ENCODE measurements at places on chromosomes 7 and 10.

DNA sequence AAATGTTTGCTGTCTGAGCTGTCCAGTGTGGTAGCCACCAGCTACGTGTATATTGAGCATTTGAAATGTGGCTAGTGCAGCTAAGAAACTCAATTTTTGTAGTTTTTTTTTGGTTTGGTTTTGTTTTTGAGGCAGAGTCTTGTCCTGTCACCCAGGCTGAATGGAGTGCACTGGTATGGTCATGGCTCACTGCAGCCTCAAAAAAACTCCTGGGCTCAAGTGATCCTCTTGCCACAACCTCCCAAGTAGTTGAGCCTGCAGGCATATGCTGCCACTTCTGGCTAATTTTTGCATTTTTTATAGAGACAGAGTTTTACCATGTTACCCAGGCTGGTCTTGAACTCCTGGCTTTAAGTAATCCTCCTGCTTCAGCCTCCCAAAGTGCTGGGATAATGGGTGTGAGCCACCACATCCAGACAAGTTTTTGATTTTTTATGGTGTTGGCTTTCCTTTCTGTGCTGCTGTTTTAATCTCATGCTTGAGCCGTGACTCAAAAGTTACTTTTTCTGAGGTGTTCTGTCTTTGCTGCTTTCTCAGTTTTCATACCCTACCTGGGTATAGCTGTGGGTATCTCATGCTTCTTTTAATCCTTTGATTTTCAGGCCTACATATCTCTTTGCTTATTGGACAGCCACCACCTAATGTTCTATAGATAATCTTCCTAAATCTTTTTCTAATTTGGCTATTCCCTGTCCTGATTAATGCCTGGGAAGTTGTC, 16.0 kb downstream of the WAC start:
- DNase-seq = peak; percentile 19

DNA sequence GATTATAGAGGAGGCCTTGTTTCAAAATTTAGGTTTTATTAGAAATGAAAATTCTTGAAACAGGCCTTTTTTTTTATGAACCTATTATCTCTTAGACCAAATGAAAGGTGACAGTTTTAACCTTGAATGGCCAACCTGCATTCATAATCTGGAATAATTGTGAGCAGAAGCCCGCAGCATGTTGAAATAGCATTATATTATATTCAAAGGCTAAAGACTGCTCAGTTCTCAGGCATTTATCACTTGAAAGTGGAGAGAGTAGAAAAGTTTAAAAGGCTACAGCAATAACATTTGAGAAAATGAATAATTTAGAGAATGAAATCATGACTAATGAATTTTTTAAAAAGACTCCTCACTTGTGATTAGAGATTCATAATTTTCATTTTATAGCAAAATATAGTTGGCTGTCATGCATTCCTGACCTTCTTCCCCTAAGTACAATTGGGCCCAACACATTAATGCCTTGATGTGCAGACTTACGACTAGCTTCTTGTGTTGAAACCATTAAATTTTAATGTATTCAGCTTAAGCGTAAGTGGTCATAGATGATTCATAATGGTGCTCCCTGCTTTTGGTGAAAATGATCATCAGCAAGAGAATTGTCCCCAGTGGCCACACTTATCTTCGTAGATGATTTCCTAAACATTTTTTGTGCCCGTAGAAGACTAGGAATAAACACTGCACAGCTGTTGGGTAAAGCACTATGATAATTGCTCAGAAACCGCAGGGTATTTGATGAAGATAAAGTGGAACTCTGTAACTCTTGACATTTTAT, 346.6 kb upstream of the BMPER start:
- no peak for DNase-seq

DNA sequence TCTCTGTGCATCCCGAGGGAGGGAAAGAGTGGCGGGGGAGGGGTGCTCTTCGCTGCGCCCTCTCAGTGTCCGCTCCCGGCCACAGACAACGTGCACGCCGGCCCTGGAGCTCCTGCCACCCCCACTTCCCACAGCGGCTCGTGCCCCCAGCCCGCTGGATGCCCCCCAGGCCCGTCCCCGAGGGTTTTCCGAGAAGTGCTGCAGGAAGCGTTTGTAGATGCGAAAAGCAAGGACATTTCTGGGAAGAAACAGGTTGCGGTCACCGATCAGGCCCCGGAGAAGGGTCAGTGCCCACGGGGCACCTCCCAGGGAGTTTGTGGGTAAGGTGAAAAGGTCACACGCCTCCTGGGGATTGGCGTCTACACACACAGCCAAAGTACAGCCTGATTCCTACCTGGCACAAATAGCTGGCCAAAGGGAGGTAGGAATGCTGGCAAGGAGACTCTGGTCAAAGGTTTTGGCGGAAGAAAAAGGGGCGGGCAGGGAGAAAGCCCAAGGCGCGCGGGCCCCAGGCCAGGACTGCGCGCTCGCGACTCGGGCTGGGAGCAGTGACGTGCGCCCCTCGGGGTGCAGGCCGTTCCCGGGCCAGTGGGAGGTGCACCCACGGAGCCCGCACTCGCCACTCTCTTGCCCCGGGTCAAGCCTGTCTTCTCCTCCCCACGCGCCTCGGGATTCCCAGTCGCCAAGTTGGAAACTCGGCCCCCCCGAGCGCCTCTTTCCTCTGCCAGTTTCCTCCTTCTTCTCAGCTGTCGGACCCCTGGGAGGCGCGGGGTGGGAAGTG, 1.5 kb upstream of the NRP1 start:
- peak; percentile 83 for DNase-seq

DNA sequence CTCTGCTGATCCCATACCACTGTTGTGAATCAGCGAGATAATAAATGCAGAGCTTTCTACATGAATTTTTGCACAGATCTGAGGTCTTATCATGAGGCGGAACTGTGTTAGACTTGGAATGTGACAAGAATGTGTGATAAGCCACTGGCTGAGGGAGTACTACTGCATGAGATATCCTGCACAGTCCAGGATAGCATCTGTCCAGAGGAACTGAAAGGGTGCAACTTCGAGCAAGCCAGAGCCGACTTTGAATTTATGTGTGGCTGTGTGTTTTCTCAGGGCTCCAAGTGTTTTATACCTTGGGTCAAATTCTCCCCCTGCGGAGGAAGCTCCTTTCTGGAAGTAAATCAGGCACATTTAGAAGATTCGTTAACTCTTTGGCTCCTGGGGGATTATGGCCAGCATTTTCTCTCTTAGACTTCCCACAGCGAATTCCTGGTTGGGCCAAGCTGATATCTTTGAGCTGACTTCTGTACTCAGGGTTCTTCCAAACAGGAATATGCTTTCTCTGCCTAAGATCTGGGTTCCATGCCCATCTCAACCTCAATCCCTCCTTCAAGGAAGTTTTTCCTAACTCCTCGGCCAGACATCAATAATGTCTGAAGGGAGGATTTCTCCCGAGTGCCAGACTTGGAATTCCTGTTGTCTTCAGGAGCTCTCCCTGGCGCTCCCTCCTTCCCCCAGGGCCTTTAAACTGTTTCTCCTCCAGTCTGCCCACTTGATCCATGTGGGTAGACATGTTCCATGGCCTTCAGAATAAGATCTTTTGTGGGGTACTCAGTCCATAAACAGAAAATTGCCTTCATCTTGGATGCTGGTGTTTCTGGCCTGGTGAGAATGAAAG, 2.5 kb upstream of the MEST start:
- DNase-seq = no peak

DNA sequence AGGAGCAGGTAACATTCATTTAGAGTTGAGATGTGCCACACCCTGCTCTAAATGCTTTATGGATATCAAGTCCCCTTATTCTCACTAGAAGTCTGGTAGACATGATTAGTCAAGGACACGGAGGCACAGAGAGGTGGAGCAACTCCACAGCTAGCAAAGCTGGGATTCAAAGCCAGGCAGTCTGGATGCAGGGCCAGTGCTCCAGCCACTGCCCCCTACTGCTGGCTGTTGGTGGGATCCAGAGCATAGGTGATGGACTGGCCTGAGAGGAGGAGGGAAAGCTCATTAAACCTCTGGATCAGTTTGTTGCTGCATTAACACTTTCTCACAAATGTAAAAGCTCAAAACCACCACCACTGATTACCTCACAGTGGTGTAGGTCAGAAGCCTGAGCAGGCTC, 22.6 kb upstream of the KBTBD2 start:
- DNase-seq = no peak

DNA sequence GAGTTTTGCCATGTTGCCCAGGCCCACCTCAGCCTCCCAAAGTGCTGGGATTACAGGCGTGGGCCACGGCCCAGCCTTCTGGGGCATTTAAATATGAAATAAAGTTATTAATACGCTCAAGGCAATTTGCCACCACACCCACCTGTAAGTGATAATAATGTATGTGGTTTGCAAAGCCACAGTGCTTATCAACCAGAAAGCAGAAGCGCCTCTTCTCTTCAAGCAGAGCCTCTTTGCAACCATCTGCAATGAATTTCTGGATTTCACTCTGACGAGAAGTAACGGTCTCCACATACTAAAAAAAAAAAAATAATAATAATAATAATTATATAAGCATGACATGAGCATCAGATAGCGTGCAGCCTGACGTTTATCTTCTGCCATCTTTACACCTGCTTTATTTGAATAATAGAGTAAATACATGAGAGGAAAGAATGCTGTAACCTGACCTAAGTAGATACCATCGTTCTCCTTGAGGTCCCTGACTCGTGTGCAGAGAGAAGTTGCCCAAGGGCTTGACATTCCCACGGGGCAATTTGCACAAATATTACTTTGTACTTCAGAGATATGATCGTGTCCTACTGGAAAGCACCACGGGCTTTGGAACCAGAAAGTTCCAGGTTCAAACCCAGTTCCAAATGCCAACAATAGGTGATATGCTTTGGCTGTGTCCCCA, 34.0 kb downstream of the BRI3 start:
- no peak for DNase-seq

- DNase-seq = no peak
Measured at GRCh38 chr7:92987095-92987494, 130.7 kb downstream of the SAMD9 start.

GRCh38 chr7:37916673-37917660, at the start of gene SFRP4:
TSS of gene SFRP4 (minus strand) at chr7:37916817. CDS start at chr7:37916537, 280 bp downstream.
- DNase-seq = peak; percentile 92

GRCh38 chr10:16792675-16793074, 24.5 kb downstream of the RSU1 start:
- DNase-seq = no peak

DNA sequence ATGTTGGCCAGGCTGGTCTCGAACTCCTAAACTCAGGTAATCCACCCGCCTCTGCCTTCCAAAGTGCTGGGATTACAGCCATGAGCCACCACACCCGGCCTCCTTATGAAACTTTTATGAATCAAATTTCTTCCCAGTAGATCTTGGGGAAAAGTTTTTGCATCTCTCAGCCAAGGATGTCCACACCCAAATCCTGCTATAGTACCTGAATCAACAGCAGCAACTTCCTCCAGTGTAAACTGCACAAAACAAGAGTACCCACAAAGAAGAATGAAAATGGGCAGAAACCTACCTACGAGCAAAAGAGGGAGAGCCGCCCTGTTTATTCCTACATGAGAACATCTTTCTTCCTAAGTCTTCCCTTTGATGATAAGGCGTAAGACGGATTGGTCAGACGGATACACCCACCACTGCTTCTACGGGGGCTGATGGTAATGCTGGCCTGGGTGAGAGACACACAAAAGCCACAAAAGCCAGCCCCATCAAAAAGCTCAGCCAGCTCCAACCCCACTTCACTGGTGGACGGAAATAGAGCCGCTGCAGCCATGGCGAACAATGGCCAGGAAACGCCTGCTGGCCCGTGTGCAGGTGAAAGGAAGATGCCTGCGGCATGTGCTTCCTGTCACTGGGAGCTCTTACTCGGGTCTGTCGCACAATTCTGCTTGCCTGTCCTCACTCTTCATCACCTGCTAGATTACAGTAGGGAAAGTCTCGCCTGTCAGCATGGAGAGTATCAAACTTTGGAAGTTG, 10.4 kb downstream of the JCAD start:
- DNase-seq = no peak

DNA sequence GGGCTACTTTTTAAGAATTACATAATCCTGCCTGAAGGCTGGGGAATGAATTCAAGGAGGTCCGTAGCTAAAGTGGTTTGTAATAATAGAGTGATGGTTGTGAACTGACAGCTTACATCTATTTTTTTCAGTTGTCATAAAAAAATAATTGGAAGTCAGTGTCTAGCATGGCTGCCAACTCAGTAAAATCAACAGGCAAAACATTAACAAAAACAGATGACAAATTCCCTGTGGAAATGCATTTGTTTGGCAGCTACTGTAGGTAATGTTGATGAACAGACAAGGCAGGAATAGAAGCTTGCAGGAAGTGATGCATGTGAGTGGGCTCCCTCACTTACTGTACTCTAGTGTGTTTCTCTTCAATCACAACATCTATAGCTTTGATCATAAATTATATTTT, 766.0 kb upstream of the POT1 start:
- no peak for DNase-seq

DNA sequence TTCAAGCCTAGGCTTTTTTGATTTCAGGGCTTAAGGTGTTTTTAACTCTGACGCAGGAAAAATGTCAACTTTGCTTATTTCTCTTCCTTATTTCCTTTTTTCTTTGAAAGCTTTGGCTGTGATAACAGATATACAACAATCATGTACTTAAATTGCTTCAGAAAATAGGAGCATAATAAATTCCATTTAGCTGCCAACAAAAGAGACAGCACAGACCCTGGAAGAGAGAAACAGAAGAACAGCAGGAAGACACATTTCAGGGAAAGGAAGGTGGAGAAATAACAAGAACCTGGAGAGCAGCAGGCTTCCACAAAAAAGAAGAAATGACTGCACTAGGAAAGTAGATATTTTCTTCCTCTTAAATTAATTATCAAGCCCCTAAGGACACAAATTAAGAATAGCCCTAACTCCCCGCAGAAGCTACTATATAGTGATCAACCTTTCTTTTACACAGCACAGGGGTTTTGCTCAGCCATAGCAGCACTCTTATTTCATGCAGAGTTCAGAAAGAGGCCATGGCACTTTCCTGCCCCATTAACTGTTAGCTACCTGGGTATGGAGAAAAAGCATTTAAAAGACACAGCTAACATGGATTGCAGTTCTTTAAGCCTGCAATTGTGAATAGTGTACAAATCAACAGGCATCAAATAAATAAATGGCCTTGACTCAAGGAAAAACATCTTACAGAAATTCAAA, 61.5 kb downstream of the IQUB start:
- no peak for DNase-seq

GRCh38 chr7:94907026-94907810, at the start of gene PPP1R9A:
TSS of gene PPP1R9A (plus strand) at chr7:94907594. CDS start at chr7:94910114, 2,520 bp downstream.
- DNase-seq = peak; percentile 84

- DNase-seq = no peak
Measured at GRCh38 chr7:78254726-78255055, 456.1 kb downstream of the PHTF2 start.

- DNase-seq = no peak
Measured at GRCh38 chr10:93180482-93180931, 106.8 kb downstream of the CYP26A1 start.

DNA sequence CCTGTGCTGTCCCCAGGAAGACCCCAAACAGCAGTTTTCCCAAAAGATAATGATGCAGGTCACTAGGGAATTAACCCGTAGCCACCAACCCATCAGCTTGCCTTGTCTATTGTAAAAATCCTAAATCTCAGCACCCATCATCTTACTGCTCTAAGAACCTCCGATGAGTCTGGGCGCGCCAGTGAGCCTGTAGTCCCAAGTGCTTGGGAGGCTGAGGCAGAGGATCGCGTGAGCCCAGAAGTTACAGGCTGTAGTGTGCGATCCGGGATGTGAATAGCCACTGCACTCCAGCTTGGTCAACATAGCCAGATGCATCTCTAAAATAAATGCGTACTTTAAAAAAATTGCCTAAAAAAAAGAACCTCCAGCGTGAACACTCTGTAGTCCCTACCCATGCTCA, 951 bp downstream of the AS3MT start:
- DNase-seq = no peak

- DNase-seq = no peak
Measured at GRCh38 chr7:102426268-102427018, 6.9 kb upstream of the ORAI2 start.

- DNase-seq = no peak
Measured at GRCh38 chr7:101319401-101319800, 2.2 kb downstream of the IFT22 start.
